ENCODE measurements at places on chromosomes 7 and 10.

- peaks cover 18% of the 10 kb centered on the region for H3K4me1 ChIP-seq
- H3K27ac ChIP-seq: peak overlapping the region; percentile 24
- peaks cover 13% of the 10 kb centered on the region for H3K27me3 ChIP-seq
- no peak overlapping the region for H3K4me3 ChIP-seq
- no peaks in the 10 kb centered on the region for H3K36me3 ChIP-seq
- DNase-seq: no peak
Observed at GRCh38 chr7:88396948-88397322, 90.2 kb upstream of the STEAP4 start.

DNA sequence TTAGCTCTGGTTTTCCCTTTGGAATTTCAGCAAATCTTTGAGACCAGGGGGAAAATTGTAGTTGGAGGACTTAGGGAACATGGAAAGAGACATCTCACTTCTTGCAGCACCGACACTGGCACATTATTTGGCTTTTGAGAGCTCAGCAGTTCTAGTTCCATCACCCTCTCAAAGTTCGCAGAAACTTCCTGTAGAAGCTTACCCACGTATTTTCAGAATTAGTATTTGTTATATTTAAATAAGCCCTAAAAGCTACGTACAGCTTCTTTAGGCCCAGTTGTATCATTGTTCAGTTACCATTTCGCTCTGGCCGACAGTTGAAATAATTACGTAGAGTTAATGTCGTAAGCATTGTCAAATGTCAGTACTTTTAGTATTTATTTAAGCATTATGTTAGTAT, 13.4 kb downstream of the CEP55 start:
- no peak for DNase-seq
- H3K4me1 ChIP-seq: peaks cover 40% of the 10 kb centered on the region
- no peak overlapping the region for H3K27ac ChIP-seq

GRCh38 chr7:151809146-151809863, 67.6 kb downstream of the PRKAG2 start:
- H3K4me3 ChIP-seq: no peak overlapping the region
- no peaks in the 10 kb centered on the region for H3K4me1 ChIP-seq
- no peaks in the 10 kb centered on the region for H3K27me3 ChIP-seq
- DNase-seq: no peak

- H3K4me3 ChIP-seq: no peak overlapping the region
- peaks cover 40% of the 10 kb centered on the region for H3K4me1 ChIP-seq
- H3K27me3 ChIP-seq: peaks cover 18% of the 10 kb centered on the region
- no peak overlapping the region for H3K27ac ChIP-seq
- no peaks in the 10 kb centered on the region for H3K36me3 ChIP-seq
- no peak for DNase-seq
Observed at GRCh38 chr7:128112018-128112780, 81.0 kb upstream of the LRRC4 start.

- no peaks in the 10 kb centered on the region for H3K36me3 ChIP-seq
- DNase-seq: no peak
- no peaks in the 10 kb centered on the region for H3K4me1 ChIP-seq
- no peak overlapping the region for H3K27ac ChIP-seq
- no peak overlapping the region for H3K4me3 ChIP-seq
- H3K27me3 ChIP-seq: peaks cover 3% of the 10 kb centered on the region
Observed at GRCh38 chr10:128382225-128382624, 256.0 kb upstream of the MKI67 start.

All from T-helper 2 cell treated with Interferon-gamma antibody and Interleukin-4, amounts not matched to agents 5 μg/mL and 100 μg/mL, for 36 hours (primary cell).